ENCODE measurements at places on chromosomes 11 and 22. TPM values are rescaled to one million over a fixed set of nuclear protein-coding genes. Genes with fewer than 3 reads are reported as not detected.
A peak's percentile ranks its signal among the peaks of the same experiment; 100 is the strongest.

DNA sequence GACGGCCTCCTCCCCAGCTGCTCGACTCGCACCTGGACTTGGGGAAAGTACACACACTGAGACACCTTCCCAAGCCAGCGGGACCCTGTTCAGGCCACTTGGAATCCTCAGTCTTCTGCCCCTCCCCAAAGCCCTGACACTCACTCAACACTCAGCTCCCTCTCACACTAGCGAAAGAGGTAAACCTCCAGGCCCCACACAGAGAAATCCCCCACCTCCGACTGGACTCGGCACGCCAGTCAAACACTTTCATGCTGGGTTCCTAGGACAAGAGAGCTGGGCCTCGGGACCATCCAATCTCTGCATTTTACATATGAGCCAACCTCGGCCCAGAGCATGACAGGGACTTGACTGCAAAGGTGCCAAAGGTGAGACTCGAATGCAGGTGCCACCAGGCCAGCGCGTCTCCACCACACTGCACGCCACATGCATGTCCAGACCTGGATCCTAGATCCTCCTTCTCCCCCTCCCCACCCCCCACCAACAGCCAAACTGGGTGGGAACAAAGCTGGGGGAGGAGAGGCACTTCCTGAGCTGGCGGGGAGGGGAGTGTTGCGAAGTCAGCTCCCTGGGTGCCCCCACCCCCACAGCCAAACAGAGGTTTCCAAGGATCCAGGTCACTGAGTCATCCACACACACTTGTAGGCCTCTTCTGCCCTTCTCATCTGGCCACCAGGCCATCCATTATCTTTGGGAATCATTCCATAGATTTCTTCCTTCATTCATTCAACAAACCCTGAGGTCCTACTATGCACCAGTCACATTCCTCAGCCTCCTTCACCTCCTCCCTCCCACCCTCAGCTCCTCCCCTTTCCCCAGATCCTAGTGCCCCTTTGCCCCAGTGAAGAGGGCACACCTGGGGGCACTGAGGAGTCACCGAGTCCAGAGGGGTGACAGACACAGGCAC, 10.7 kb upstream of the CD5 start:
- peak; percentile 13 for DNase-seq

GRCh38 chr22:17115945-17116565, 5.1 kb downstream of the TMEM121B start:
- DNase-seq = no peak

GRCh38 chr22:46352691-46353386, 17.3 kb downstream of the TRMU start:
- peak; percentile 78 for DNase-seq

GRCh38 chr22:44085743-44086270, 61.7 kb downstream of the PARVB start:
- peak; percentile 69 for DNase-seq

DNA sequence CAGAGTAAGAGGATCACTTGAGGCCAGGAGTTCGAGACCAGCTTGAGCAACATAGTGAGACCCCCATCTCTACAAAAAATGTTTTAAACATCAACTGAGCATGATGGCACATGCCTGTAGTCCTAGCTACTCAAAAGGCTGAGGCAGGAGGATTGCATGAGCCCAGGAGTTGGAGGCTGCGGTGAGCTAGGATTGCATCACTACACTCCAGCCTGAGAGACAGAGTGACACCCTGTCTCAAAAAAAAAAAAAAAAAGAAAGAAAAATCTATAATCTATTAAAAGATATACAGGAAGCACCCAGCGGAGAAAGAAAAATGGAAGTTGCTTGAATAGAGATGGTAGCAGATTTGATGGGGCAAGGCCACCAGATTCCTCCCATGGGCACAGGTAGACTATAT, 61.8 kb downstream of the FAM83F start:
- no peak for DNase-seq

DNA sequence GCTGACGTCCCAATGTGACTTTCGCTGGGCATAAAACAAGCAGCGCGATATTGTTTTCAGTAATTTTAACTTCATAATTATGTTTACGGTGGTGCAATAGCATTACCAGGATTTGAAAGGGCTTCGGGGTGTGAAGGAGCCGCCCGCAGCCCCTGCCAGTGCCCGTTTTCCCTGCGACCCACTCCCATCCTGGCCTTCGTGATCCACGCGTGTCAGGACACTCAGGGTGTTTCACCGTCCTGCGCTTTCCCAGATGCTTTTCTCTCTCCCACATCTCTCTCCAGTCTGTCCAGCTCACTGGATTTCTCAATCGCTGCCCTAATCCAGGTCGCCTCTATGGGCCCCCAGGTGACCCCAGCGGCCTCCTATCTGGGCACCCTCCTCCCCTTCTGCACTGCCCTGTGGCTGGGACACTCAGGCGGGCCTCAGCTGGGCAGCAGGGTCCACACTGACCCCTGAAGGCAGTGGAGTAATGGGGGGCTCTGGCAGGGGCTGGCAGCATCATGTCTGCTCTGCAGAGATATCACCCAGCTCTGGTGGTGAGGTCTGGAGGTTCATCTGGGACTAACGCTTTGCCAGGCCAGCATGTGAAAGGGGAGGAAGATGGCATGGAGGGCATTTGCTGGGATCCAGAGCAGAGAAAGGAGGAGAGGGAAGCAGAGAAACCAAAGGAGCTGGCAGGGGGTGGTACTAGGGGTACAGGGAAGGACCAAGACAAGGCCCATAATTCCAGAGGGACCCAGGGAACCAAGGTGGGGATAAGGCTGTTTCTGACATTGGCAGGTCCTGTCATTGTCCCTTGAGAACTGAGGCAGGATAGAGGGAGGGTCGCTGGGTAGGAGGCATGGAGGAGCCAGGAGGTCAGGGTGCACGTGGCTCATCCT, 622.8 kb downstream of the BRD1 start:
- no peak for DNase-seq

DNA sequence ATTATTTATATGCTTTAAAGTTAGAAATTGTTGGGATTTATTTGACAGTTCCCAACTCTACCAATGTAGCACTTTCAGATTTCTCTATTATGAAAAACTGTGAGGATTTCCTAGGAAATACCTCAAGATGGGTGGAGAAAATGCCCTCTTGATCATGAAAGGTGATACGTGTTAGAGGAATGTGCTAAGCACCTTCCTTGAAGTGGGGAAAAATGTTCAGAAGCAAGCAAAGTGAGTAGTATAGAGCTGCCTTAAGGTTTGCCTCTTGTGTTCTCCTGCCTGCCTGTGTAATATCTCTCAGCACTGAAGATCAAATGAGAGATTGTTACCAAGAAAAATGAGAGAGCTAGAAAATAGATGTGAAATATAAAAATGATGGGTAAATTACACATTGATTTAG, 58.2 kb downstream of the YAP1 start:
- peak; percentile 28 for DNase-seq

Gene OR5M8
- total RNA-seq = not detected

Gene ARHGAP42
- 5.6 TPM for total RNA-seq

Gene FGF19
- total RNA-seq = 0.35 TPM

Gene CNIH2
- 1.4 TPM for total RNA-seq

Gene EXT2
- 207 TPM for total RNA-seq

Gene C11orf91
- total RNA-seq = 4.8 TPM

Gene C1QTNF4
- total RNA-seq = 0.27 TPM

Gene ACTN3
- not detected for total RNA-seq

Gene USP2
- 2.7 TPM for total RNA-seq

All from mammary epithelial cell (primary cell).